ENCODE measurements at places on chromosomes 6 and 20.

GRCh38 chr20:52824494-52825216 is 147.5 kb upstream of the TSHZ2 start:
- no peak for DNase-seq

DNA sequence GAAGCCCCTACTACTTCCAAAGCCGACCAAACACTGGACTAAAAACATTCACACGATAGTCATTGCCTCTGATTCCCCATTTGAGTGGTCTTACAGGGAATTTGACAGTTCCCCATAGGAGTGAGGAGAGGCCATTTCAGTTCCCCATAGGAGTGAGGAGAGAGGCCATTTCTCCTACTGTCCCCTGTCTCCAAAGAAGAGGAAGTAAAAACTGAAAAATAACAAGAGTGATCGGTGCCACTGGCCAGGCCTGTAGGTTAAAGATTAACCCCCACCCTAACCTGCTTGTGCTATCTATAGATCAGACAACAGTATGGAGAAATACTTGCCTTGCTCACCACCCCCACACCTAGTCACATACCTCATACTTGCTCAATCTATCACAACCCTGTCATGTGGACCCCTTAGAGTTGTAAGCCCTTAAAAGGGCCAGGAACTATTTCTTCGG is 204.0 kb upstream of the MOCS1 start:
- DNase-seq: no peak

GRCh38 chr6:4491501-4492260 is 284.5 kb upstream of the CDYL start:
- DNase-seq: no peak

- no peak for DNase-seq
These were observed 188.3 kb upstream of the AGPAT4 start for GRCh38 chr6:161462148-161462547.

DNA sequence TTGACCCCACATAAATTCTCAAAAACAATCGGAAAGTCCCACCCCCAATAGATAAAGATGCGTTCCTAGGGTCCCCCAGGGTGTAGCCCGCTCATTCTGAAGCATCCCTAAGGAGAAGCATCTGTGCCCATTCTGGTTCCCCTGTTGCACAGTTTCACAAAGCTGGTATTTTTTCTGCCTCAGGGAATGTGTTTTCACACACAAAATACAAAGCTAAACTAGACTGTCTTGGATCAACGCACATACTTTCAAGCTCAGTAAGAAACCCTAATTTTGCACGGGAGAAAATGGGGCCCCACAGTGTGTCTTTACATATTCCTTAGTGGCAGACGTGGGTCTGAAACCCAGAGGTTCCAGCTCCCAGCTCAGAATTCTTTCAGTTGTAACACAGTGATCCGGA is 6.1 kb downstream of the FOXQ1 start:
- DNase-seq: no peak

- DNase-seq: no peak
These were observed 98.7 kb upstream of the LRFN2 start for GRCh38 chr6:40685862-40686261.

DNA sequence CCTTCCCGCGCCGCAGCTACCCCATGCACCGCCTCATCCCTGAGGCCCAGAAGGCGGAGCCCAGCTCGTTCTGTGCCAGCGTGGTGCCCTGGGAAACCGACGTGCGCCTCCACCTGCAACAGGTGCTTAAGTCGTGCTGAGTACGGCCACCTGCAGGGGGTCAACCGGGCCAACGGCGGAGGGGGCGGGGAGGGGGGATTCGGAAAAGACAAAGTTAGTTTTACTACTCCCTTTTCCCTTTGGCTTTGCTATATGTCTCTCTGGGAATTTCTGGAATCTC is 168.9 kb downstream of the CDK19 start:
- no peak for DNase-seq

- DNase-seq: no peak
These were observed 9.4 kb downstream of the TLDC2 start for GRCh38 chr20:36885356-36885755.

DNA sequence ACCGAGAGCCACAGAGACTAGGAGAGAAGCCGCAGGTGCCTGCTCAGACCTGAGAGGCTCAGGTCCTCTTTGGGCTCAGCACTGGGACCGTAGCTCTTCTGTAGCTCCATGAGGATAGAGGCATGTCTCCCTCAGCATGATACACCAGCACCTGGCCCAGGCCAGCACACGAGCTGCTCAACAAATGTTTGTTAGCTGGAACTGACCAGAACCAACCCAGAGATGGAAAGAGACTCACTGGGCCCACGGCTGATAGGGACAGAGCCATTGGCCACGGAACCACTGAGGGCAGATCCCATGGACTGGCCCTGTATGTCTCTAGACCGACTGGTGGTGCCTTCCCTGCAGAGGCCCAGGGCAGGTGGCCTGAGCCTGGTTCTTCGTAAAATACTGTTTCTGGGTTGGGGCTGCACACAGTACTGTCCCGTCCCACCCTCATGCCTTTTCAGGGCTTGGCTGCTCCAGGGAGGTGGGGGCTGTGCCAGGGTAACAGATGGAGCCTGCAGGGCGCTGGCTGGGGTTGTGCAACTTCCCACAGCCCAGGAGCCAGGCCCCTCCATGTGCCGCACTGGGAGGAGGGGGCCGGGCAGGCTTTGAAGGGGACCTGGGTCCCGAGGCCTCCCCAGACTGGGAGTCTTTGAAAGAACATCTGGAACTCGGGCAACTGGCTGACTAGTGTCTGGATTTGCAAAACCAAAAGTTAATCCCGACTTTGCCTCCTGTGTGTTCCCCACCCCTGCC is 5.2 kb downstream of the C20orf204 start:
- no peak for DNase-seq

- no peak for DNase-seq
These were observed 101.3 kb downstream of the RTN4IP1 start for GRCh38 chr6:106527979-106528378.

DNA sequence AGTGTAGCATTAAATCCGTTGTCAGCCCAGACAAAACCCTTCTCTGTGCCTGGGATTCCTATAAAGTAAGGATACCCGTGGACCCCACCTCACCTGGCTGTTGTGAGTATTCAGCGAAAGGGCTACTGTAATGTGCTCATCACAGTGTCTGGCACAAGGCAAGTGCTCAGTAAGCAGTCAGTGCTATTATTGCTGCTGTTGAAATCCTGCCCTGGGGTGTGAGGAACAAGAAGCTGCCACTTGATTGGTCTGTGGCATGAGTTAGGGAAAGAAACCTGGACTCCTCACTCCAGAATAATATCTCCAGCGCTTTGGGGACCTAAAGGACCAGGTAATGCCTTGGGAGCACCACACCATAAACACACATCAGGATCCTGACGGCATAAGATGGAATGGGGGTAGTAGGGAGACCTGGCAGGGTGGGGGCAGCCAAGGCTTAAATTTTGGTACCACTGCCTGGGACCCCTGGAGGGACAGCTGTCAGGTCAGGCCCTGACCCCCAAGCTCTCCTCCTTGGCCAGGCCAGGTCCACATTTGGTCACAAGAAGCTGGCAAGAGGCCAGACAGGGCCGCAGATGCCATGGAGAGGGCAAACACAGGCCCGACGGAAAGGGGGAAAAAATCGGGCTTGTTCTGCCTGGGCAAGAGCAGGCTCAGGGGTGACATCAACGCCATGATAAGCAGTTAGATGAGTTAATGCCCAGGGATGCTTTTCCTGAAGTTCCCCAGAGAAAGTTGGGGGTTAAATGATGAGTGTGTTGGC is 66.5 kb downstream of the MRPL14 start:
- DNase-seq: no peak

DNA sequence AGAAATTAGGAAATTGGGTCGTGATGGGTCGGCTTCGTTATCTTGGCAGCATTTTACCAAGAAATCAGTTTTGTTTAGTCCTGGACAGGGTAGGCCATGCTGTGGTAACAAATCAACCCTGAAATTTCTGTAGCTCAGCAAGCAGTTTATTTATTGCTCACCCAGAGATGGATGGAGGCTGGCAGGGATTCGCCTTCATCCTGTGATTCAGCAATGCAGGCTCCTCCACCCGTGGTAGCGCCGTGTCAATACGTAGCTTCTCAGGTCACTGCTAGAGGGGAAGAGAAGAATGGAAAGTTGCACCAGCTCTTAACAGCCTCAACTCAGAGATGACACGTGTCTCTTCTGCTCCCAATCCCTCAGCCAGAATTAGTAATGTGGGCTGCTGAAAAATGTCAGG is 157.0 kb upstream of the SGK1 start:
- no peak for DNase-seq

DNA sequence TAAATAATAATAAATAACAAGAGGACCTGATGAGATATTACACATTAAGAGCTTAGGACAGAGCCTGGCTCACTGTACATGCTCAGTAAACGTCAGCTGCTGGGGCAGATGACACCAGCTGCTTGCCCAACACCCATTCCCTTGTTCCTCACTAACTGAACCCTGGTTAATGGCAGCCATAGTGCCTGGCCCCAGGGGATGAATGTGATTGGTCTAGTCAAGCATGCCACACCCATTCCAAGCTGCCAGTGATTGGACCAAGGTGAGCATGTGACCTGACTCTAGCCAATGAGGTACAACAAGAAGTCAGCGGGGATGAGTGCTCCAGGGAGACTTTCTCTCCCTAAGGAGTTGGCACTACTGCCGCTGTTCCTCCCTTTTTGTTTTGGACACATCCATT is 85.1 kb upstream of the PTPN1 start:
- DNase-seq: no peak

DNA sequence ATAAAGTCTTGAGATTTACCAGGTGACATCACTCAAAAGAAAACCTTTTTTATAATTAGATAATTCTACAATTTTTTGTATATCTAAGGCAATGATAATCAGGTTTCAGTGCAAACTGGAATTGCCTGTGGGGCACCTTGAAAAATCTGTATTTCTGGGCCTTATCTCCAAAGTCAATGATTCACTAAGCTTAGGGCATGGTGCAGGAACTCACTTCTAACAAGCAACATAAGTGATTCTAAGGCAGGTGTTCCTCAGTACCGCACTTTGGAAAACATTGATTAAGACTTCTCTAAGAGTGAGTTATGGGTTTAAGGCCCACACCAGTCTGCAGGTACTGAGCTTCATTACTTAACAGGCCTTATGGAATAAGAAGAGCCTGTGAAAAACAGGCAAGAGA is 115.3 kb downstream of the COL12A1 start:
- no peak for DNase-seq

DNA sequence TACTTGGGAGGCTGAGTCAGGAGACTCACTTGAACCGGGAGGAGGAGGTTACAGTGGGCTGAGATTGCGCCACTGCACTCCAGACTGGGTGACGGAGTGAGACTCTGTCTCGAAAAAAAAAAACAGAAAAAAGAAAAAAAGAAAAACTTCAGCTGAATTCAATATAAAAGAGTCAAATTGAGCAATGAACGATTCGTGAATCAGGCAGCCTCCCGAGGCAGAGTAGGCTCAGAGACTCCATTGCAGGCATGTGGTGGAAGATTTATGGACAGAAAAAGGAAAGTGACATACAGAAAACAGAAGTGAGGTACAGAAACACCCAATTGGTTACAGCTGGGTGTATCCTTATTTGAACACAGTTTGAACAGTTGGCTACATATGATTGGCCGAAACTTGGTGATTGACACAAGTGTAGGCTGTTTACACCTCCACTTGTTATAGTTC is 56.3 kb downstream of the HLA-DPB1 start:
- DNase-seq: no peak

DNA sequence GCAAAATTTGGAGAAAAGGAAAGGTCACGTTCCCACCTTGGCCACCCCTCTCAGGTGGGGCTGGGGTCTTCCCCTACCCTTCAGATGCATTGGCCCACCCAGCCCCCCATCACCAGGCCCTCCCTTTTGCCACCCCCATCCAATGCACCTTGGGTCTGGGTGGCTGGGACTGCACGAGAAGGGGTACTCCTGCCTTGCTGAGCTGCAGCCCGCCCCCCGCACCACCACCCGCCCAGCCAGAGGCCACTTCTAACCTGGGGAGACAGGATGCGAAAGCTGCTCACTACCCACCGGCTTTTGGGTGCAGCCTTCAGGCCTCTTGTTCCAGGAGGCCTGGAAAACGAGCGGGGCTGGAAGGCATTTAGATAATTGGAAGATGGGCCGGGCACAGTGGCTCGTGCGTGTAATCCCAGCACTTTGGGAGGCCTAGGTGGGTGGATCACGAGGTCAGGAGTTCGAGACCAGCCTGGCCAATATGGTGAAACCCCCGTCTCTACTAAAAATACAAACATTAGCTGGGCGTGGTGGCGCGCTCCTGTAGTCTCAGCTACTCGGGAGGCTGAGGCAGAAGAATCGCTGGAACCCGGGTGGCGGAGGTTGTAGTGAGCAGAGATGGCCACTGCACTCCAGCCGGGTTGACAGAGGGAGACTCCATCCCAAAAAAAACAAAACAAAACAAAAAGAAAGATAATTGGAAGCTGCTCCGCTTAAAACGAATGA is 1.2 kb upstream of the CDC25B start:
- no peak for DNase-seq

Data from kidney (tissue), 22 donors.